ENCODE measurements at places on chromosomes 5 and 9.

- no peak for DNase-seq
Measured at GRCh38 chr5:171906703-171907590, 99.5 kb downstream of the FBXW11 start.

GRCh38 chr9:103261951-103262350 is 266.8 kb downstream of the CYLC2 start:
- no peak for DNase-seq

DNA sequence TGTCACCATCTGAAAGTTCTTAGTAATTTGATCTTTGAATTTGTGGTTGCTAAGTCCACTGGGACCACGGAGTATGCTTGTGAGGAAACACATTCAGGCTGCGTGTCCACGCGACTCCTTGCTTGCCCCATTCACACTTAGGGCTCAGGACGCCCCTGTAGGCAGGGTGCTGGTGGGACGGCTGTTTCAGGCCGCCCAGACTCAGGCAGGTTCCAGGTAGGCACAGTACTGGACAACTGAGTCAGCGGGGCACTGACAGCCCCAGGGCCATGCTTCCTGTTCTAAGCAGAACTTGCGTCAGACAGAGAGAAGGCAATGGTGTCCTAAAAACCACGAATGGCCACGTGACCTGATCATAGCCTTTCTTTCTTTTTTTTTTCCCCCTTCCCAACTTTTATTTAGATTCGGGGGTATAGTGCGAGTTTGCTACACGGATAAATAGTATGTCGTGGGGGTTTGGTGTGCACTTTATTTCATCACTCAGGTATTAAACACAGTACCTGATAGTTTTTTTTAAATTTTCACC is 7.7 kb upstream of the RASGEF1C start:
- no peak for DNase-seq

GRCh38 chr5:36079200-36079781 is 12.6 kb upstream of the UGT3A2 start:
- peak; percentile 52 for DNase-seq

DNA sequence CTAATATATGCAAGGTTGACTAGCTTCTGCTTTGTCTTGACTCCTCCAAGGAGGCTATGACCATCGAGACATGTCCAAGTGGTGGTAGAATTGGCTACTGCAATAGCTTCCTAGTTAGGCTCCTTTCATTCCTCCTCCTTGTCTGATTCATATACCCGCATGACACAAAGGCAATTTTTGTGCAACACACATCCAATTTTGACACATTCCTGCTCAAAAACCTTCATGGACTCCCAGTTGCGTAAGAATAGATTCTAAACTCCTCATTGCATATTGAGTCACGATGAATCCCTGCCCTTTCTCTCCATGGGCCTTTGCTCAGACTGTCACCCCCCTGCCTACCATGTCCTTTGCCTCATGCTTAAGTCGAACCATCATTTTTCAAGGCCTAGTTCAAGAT is 344.5 kb downstream of the ACTL7B start:
- DNase-seq = peak; percentile 96

- DNase-seq = no peak
Measured at GRCh38 chr5:144191531-144191930, 20.9 kb downstream of the KCTD16 start.

DNA sequence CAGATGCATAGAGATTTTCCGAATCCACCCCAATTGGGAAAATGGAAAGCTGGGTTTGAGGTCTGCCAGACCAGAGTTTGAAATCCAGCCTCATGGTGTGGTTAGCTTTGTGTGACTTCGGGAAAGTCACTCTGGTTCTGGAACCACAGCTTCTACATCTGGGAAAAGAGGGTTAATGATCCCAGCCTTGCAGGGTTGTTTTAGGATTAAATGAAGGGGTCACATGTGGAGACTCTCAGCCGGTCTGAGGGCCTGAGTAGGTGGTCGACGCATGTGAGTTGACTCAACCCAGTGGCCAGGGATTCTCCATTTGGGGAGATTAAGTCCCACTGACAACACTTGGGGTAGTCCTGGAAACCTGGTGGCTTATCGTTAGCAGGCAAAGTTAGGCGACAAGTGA is 6.1 kb downstream of the ZNF618 start:
- DNase-seq = no peak
